ENCODE measurements at places on chromosomes 11 and 22. TPM values are rescaled to one million over a fixed set of nuclear protein-coding genes. Genes with fewer than 3 reads are reported as not detected.

MMP13 gene
- total RNA-seq: not detected

ACTN3 gene
- total RNA-seq: not detected

MAPK8IP2 gene
- 5.5 TPM for total RNA-seq

DNA sequence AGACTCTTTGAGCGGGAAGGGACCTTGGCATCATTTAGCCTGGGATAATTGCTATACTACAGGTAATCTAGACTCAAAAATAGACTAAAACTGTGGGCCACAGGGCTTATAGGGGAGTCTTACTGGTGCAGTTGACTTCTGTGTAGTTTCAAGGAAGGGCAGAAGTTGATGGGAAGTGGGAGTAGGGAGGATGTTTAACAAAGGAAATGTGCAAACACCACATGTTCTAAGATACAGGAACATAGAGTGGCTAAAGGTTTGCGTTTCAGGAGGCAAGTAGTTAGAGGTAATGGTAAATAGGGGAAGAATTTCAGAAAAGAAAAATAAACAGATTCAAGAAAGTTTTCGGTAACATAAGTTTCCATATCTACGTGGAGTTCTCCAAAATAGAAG is 14.4 kb upstream of the SORL1 start:
- no peaks in the 10 kb centered on the region for H3K36me3 ChIP-seq
- no peaks in the 10 kb centered on the region for H3K27me3 ChIP-seq
- DNase-seq: no peak

DNA sequence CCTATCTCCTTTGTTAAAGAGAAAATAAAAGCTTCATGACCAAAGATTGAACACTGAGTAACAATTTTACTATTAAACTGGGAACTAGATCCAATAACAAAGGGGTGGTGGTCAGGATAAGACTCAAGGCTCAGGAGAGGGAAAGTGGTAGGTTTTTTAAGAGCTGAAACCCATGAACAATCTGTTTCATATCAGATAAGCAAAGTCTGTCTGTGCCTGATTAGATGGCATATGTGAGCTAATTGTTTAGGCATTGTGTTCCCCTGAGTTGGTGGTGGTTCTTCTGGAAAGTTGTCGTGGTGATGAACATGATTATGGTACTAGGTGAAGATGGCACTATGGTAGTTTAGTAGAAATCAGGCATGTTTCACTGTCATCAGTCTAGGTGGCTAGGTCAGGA is 24.4 kb downstream of the USP47 start:
- no peaks in the 10 kb centered on the region for H3K27me3 ChIP-seq
- H3K27ac ChIP-seq: no peak overlapping the region
- no peak for DNase-seq
- H3K4me3 ChIP-seq: no peak overlapping the region
- H3K36me3 ChIP-seq: no peaks in the 10 kb centered on the region

GRCh38 chr22:44127356-44127755 is 53.4 kb upstream of the PARVG start:
- no peaks in the 10 kb centered on the region for H3K27me3 ChIP-seq
- DNase-seq: no peak
- peaks cover 19% of the 10 kb centered on the region for H3K4me1 ChIP-seq

- no peak overlapping the region for H3K4me3 ChIP-seq
- peaks cover 29% of the 10 kb centered on the region for H3K4me1 ChIP-seq
- peak overlapping the region; percentile 28 for H3K27ac ChIP-seq
- H3K36me3 ChIP-seq: peaks cover 30% of the 10 kb centered on the region
Observed at GRCh38 chr11:59191890-59192289, 20.0 kb downstream of the DTX4 start.

- no peaks in the 10 kb centered on the region for H3K36me3 ChIP-seq
- H3K27ac ChIP-seq: no peak overlapping the region
- no peaks in the 10 kb centered on the region for H3K27me3 ChIP-seq
- no peak overlapping the region for H3K4me3 ChIP-seq
- DNase-seq: no peak
Observed at GRCh38 chr11:47667135-47667534, 24.8 kb upstream of the MTCH2 start.

DNA sequence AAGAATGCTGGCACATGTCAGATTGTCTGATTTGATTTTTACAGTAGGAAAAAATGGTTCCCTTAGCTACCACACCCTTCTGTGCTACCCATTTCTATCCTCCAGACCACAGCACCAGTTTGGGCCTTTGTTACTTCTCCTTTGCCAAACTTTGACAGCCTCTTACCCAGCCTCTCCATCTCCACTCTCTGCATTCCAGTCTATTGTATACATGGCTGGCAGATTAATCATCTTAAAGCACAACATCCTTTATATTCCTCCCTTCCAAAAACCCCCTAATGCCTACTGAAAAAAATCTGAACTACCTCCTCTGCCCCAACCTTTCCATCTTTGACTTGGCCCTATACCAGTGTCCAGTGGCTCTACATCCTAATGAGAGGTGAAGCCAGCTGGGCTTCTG is 10.8 kb upstream of the PANX1 start:
- H3K4me1 ChIP-seq: peaks cover 10% of the 10 kb centered on the region
- H3K27ac ChIP-seq: no peak overlapping the region
- DNase-seq: no peak
- no peaks in the 10 kb centered on the region for H3K36me3 ChIP-seq
- H3K27me3 ChIP-seq: no peaks in the 10 kb centered on the region
- H3K4me3 ChIP-seq: no peak overlapping the region

DNA sequence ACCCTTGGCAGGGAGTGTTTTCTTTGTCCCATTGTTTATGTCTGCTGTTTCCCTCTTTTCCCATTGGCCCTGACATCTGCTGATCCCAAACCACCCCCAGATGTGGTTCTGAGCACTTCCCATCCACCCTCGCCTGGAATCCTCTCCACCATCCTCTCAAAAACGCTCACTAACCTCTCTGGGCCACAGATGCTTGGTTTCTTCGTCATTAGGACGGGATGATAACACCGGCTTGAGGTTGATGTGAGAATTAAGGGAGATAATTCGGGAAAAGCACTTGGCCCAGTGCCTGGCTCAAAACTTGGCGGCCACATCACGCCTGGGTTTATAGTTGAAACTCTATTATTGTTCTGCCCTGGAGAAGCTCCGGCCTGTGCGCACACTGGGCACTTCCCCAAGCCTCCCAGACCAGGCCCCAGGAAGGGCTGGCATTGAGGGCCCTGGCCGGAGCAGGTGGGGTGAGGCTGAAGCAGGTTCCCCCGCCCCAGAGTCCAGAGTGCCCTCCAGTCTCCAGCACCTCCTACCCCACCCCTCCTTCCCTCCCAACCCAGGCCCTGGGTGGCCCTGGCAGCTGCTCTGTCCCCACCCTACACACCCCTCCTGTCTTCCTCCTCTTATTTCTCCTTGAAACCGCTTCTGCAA is 63.7 kb downstream of the CYTH4 start:
- H3K27ac ChIP-seq: peak overlapping the region; percentile 27
- no peak overlapping the region for H3K4me3 ChIP-seq

GRCh38 chr22:33426451-33426850 is 368.3 kb upstream of the SYN3 start:
- H3K27me3 ChIP-seq: no peaks in the 10 kb centered on the region
- no peak overlapping the region for H3K4me3 ChIP-seq
- no peaks in the 10 kb centered on the region for H3K4me1 ChIP-seq
- no peaks in the 10 kb centered on the region for H3K36me3 ChIP-seq

DNA sequence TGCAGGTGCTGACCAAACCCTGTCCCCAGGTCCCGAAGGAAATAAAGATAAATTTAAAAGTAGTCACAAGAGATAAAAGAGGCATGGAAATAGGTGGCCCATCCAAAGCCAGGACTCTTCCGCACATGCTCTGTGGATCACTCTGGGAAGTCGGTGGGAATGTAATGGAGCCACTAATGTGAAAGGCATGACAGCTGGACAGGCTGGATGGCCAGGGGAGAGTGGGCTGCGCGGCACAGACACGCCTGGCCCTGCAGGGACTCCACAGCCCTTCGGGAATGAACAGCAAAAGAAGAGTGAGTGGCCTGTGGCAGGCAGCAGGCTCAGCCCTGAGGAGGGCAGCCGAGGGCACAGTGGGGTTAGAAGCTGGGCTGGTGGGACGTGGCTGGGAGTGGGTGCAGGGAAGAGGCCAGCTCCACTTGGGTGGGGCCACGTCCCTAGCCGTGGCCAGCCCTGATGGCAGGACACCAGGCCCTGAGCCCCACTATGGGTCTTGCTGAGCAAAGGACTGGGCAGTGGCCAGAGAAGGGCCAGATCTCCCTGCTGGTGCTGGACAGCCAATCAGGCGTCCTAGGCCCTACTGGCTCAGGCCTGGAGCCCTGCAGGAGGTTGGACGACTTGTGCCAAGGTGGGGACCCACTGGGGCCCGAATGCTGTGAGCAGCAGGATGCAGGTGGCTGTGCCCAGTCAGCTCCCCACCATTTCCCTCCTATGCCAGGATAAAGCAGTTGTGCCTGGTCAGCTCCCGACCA is 31.3 kb upstream of the GNB1L start:
- no peak for DNase-seq
- H3K4me3 ChIP-seq: no peak overlapping the region
- H3K4me1 ChIP-seq: peaks cover 27% of the 10 kb centered on the region

Measured in upper lobe of left lung (tissue), 6 donors.